AG20443 (cell line): ENCODE measurements at places on chromosomes 3 and 15.

DNA sequence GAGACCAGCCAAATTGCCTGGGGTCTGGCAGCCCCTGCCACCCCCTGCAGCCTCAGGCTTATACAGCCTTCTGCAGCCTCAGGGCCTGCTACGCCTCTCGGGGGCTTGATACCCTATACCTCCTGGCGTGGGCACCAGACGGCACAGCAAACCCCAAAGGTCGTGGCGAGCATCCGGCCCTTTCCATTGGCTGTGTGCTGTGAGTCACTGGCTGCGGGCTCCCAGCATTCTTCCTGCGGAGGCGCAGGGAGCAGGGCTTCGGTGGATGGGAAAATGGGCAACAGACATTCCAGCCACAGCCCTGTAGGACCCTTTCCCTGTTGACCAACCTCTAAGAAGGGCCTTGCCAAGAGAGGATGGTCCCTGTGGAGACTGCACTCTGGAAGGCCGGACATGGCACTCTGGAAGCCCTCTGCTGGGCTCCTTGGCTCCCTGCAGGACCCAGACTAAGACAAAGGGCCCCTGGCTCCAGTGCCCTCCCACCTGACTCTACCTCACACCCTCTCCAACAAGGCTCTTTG, 59.6 kb downstream of the ITGA11 start:
- no peak for DNase-seq

DNA sequence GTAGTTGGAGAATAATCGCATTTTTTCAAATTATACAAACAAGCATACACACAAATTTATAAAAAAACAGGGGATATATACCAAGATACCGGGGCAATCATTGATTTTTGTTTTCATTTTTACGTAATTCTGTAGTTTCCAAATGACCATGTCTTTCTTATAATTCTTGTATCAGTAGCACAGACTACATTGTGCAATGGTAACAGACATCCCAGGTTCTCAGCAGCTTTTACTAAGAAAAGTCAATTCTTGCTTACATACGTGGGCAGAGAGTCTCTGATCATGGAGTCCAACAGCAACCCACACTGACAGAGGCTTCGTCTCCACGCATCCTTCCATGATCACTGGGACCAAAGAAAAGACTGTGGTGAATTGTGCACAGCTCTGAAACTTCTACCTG, 441.3 kb downstream of the TBL1XR1 start:
- DNase-seq, result no peak

DNA sequence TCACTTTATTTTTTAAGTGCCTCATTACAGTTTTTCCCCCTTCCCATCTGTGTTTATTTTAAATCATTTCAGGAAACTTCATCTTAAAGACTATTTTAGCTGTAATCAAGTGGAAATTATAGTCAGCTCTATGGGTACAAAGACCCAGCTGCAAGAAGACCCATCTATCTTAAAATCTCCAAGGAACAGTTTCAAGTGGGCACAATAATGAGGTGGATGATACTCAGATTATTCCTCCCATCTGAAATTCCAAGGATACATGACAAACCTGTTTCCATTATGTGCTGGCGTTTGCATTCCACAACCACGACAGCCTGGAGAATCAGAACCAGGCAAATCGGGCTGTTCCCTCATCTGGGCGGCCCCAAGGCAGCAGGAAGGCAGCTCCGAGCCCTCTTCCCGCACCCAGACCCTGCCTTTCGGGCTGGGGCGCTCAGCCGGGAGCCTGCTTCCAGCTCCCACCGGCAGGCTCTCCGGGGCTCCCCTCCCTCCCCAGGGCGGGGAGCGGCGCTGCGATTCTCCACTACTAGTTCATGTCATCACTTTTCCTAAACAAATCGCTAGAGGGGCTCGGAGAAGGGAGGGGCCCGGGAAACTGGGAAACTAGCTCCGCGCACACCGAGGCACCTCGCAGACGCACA, at the start of gene MGLL:
Gene MGLL, minus strand, starts transcription at position 475 of the 641 bp plus-strand sequence. Its CDS starts 197 bp downstream, at position 278.
- DNase-seq, result peak; percentile 68

GRCh38 chr3:68142441-68142840, 488.0 kb upstream of the SUCLG2 start:
- no peak for DNase-seq

- DNase-seq, result no peak
These were observed 112.5 kb upstream of the SMAD3 start for GRCh38 chr15:66952756-66953522.

GRCh38 chr15:67509918-67510317, 11.0 kb upstream of the C15orf61 start:
- DNase-seq, result no peak

DNA sequence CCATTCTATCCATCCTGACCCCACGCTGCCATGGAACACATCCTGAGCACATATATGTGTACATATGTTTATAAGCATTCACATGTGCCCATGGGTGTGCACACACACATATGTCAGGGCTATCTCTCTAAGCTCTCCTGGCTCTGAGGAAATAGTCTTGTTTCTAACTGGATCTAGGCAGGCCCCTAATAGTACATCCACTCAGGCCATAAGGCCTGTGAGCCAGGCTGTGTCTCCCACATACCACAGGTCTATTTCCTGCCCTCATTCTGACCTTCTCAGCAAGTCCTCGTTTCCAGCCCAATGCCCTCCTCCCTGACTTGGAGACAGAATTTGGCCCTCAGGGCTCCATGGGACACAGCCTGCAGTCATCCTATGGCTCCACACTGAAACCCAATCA, 284.8 kb upstream of the CTNNB1 start:
- DNase-seq, result no peak

DNA sequence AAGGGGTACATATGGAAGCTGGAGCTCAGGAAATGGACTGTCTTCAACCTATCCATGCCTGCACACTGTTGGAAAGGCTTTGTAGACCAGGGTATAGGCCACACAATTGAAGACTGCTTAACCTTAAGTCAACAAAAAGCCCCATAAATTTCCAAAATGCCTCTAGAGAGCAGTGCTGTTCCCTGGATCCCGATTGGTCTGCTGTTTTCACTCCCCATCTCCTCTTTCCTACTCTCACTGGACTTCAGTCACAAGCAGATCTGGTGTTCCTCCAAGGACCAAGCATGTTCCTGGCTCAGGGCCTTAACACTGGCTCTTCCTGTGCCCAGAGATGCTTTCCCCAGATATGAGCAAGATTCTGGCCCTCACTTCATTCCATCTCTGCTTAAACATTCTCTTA, 22.8 kb upstream of the LRRC34 start:
- DNase-seq, result no peak

- no peak for DNase-seq
These were observed 38.8 kb upstream of the SLC25A36 start for GRCh38 chr3:140902791-140903190.

- no peak for DNase-seq
These were observed 4.6 kb downstream of the CHRNB4 start for GRCh38 chr15:78636378-78636859.

GRCh38 chr3:64093825-64094712, 70.8 kb upstream of the PSMD6 start:
- no peak for DNase-seq

- no peak for DNase-seq
These were observed 14.5 kb upstream of the CCDC33 start for GRCh38 chr15:74221399-74222239.

DNA sequence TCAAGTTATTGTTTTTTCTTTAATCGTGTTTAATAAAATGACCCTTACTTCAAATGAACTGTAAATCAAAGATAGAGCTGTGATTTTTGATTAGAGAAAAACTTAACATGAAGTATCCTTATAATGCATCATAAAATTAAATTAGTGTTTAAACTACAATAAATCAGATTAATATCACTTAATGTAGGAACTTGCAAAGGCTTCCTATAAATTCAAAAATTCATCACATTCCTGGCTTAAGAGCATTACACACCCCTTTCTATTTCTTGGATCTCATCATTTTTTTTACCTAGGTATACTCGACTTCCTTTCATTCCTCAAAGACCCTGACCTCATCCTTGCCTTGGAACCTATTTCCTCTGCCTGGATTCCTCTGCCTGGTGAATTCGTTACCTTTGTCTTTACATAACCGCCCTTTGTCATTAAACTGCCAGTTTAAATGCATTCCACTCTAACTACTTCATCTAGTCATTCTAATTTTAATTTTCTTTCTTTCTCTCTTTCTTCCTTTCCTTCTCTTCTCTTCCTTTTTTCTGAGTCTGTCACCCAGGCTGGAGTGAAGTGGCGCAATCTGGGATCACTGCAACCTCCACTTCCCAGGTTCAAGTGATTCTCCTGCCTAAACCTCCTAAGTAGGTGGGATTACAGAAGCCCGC, 1244.5 kb downstream of the OTOL1 start:
- DNase-seq, result no peak

DNA sequence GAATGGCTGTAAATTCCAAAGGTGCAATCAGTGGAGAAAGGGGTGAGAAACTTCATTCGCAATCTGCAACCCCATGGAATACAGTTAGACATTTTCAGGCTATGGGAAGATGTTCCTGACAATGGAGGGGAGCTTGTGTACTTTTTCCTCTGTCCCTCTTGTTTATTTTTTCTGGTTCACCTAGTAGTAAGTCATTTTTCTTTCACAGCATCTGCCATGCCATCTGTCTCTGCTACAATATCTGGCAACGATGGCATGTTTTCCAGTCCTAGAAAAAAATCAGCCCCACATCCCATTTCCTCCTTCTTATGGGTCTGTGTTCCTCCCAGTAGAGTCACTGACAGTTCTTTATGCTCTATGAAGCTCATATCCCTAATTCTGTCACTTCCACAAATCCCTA, 76.0 kb downstream of the SSR3 start:
- no peak for DNase-seq

DNA sequence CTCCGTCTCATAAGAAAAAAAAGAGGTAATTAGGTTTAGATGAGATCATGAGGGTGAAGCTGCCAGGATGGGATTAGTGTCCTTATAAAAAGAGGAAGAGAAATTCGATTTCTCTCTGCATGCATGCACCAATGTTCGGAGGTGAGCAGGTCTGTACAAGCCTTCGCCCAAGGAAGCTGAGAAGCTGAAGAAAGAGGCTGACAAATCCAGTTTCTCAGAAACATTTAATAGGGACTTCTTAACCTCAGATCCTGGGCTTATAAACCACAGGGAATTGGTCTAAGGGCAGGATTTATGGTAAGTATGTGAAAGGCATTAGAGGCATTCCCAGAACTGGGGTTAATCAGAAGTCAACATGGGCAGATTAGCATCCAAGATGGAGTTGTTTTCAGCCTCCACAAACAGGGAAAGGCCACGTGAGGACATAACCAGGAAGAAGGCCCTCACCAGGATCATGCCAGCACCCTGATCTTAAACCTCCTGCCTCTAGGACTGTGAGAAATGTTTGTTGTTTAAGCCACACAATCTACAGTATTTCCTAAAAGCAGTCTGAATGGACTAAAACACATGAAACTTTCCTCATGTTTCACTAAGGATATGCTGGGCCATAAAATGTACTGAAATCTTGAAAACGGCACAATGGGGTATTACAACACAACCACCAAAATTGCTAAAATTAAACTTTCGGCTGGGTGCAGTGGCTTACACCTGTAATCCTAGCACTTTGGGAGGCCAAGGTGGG, 11.3 kb downstream of the SHISA5 start:
- DNase-seq, result no peak

DNA sequence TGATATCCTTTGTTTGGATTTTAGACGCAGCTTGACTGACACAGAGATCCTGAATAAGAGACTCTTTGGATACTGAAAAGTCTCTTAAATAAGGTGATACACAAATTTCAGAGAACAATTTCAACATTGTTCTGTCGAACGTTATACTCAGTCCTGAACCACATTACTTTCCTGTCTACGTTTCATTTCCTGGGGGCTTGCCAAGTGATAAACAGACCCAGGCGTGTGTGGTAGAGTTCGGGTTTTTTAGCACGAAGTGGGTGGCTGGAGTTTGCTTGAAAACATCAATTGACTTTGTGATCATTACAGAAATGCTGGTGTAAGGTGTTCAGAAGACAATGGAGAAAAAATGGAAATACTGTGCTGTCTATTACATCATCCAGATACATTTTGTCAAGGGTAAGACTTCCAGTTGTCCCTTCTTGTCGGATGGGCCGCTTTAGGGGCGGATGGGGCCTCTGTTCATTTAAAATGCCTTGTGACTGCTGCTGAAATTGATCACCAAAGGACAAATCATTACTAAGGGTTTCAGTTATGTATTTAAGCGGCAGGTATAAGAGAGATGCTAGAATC, at the start of gene CD96:
Gene CD96, plus strand, starts transcription at position 287 of the 573 bp plus-strand sequence. Its CDS starts 52 bp downstream, at position 339.
- no peak for DNase-seq

GRCh38 chr3:70608434-70608833, 296.0 kb upstream of the MDFIC2 start:
- no peak for DNase-seq

GRCh38 chr15:92383519-92384324, 10.0 kb upstream of the ST8SIA2 start:
- DNase-seq, result peak; percentile 33

- no peak for DNase-seq
These were observed 105.9 kb downstream of the TP63 start for GRCh38 chr3:189737071-189737470.

- no peak for DNase-seq
These were observed 57.1 kb downstream of the AAGAB start for GRCh38 chr15:67197364-67197695.

DNA sequence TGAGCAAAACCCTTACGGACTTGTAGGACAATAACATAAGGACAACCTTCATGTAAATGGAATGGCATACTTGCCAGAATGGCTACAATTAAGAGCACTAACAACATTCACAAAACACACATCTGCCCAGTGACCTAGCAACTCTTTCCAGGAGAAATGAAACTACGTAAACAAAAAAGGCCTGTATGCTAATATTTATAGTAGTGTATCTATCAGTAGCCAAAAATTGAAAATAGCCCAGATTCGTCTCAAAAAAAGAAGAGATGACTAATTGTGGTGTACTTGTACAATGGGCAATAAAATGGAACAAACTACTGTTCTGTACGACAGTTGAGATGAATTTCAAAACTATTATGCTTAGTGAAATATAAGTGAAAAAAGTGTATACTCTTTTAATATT, 38.4 kb downstream of the CMC1 start:
- no peak for DNase-seq

DNA sequence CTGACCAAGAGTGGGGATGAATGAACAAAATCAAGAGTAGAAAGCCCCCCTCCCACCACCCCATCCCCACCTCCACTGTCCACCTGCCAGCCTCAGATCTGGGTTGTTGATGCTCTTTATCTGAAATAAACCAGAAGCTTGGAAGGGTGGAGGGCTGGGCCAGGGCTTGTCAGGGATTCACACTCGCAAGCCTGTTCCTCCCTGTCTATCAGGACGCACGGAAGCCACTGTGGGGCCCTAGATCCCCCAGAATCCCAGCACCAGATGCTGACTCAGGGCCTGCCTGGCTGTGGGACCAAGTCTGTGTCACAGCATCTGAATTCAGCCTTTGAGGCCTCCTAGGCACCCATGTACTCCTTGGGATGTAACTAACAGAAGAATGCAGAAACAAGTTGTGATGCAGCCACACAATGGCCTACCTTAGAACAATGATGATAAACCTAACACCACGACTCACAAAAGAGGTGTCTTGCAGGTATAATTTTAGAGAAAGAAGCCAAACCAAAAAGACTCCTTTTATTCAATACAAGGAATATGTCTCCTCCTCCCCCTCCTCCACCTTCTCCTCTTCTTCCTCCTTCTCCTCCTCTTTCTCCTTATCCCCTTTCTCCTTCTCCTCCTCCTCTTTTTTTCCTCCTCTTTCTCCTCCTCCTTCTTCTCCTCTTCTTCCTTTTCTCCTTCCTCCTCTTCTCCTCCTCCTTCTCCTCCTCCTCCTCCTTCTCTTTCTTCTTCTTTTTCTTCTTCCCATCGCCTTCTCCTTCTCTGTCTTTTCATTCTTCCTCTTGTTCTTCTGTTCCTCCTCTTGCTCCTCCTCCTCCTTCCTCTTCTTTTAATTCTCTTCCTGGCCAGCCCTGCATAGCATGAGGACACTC, 234.7 kb downstream of the PLCL2 start:
- no peak for DNase-seq
